Neural progenitor cell (in vitro differentiated cells): ENCODE measurements at places on chromosomes 7 and 10.
A peak's percentile ranks its signal among the peaks of the same experiment; 100 is the strongest.

- H3K4me1 ChIP-seq, result no peaks in the 10 kb centered on the region
- H3K4me3 ChIP-seq, result no peak overlapping the region
- H3K27me3 ChIP-seq, result no peaks in the 10 kb centered on the region
Observed at GRCh38 chr7:229184-229964, 37.0 kb downstream of the FAM20C start.

DNA sequence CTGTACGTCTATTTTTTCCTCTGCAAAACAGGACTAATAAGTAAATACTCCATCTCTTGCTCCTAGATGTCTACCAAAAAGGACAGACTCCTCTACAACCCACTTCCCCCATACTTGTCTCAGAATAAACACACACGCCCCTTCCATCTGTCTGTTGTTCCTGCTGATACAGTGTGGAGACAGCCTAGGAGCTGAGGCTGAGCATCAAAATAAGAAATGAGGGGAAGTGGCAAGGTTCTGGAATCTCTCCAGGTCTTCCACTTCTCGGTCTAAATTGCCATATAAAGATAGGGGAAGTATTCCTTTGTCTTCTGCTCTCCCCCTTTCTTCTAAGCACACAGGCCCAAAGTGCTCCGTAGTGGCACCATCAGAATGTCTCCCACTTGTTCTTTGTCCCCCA is 30.8 kb upstream of the VSIR start:
- no peak overlapping the region for H3K4me3 ChIP-seq
- peaks cover 25% of the 10 kb centered on the region for H3K27me3 ChIP-seq
- H3K27ac ChIP-seq, result no peak overlapping the region
- no peaks in the 10 kb centered on the region for H3K4me1 ChIP-seq
- H3K36me3 ChIP-seq, result no peaks in the 10 kb centered on the region
- DNase-seq, result no peak

DNA sequence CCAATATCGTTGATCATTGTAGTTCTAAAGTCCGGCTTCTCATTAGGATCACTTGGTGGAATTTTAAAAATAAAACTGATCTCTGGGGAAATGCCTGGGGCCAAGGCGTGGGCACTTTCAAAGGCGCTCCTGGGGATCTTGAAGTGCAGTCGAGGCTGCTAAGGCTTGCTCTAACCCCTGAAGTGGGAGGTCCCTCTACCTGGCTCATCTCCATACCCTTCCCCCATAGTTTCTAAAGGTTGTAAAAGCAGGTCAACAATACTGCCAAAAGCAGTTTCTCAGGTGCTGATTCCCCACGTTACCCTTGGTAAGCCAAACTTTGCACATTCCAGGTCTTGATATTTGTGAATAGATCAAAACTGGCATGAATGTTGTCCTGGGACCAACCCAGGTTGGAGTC is 79.0 kb upstream of the SP8 start:
- H3K36me3 ChIP-seq, result no peaks in the 10 kb centered on the region
- H3K4me3 ChIP-seq, result no peak overlapping the region
- DNase-seq, result no peak

DNA sequence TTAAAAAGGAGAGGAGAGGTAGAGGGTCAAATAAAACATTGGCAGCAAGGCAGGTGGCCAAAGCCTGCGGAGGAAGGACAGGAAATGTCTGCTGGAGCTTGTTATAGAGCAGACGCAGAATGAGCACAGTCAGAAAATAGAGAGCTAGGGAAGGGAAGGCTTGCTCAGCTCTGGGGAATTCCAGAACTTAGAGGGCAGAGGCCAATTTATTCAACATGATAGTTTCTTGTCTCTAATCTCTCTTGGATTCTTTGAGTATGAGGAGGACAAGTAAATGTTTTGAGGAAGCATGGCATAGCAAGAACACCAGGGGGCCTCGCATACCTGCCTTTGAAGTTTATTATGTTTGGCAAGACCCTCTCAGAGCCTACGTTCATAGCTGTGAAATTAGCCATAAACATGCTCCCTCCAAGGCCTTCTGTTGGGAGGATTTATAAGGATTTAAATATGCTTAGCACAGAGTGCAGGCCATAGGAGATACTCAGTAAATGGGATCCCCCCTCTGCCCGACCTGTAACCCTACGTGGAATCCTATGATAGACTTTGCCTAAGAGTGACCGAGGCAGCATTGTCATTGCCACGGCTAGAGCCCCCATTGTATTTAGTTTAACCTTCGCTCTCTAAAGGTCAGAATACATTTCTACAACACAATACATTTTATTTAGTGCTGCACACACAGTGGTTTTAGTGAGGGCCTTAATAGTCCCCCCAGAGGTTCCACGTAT is 293.9 kb downstream of the CCDC3 start:
- H3K36me3 ChIP-seq, result no peaks in the 10 kb centered on the region
- no peak overlapping the region for H3K27ac ChIP-seq
- H3K27me3 ChIP-seq, result no peaks in the 10 kb centered on the region
- H3K4me1 ChIP-seq, result no peaks in the 10 kb centered on the region
- H3K4me3 ChIP-seq, result no peak overlapping the region

DNA sequence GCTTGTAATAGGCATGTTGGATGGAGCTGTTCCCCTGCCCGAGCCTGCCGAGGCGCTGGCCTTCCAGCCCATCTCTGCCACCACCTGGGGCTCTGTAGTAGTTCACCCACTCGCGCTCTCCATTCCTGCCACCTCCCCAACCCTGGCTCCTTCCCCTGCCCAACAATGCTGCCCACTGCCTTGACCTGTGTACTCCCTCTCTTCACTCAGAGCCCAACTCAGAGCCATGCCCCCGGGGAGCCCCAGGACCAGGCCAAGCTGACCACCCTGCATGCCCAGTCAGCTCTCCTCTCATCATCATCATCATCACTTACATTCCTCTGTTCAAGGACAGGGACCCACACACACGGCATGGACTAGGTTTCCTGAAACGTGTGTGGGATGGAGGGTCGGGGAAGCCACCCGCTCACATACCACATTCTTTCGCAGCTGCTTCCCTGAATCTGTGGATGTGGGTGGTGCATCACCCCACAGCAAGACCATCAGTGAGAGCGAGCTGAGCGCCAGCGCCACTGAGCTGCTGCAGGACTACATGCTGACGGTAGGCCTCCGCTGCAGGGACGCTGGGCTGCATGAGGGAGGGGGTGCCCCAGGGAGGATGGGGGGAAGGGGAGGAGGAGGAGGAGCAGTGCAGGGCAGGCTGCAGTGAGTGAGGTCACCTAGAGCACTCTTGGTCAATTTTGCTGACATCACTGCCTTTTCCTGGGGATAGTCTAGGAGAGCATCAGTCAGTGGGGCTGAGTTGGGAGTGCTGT is 15.6 kb downstream of the NACAD start:
- H3K27me3 ChIP-seq, result no peaks in the 10 kb centered on the region
- no peak overlapping the region for H3K27ac ChIP-seq
- H3K4me1 ChIP-seq, result no peaks in the 10 kb centered on the region
- DNase-seq, result no peak
- H3K4me3 ChIP-seq, result no peak overlapping the region

- H3K4me3 ChIP-seq, result no peak overlapping the region
- DNase-seq, result no peak
- no peaks in the 10 kb centered on the region for H3K4me1 ChIP-seq
- no peaks in the 10 kb centered on the region for H3K36me3 ChIP-seq
Observed at GRCh38 chr10:62705789-62706188, 98.7 kb upstream of the ADO start.

- no peaks in the 10 kb centered on the region for H3K36me3 ChIP-seq
- no peaks in the 10 kb centered on the region for H3K4me1 ChIP-seq
- H3K4me3 ChIP-seq, result no peak overlapping the region
- no peaks in the 10 kb centered on the region for H3K27me3 ChIP-seq
Observed at GRCh38 chr7:130695840-130696239, 9.5 kb upstream of the TSGA13 start.

GRCh38 chr7:51026341-51026740 is 243.6 kb upstream of the GRB10 start:
- no peaks in the 10 kb centered on the region for H3K36me3 ChIP-seq
- H3K4me1 ChIP-seq, result no peaks in the 10 kb centered on the region
- no peaks in the 10 kb centered on the region for H3K27me3 ChIP-seq
- DNase-seq, result no peak

DNA sequence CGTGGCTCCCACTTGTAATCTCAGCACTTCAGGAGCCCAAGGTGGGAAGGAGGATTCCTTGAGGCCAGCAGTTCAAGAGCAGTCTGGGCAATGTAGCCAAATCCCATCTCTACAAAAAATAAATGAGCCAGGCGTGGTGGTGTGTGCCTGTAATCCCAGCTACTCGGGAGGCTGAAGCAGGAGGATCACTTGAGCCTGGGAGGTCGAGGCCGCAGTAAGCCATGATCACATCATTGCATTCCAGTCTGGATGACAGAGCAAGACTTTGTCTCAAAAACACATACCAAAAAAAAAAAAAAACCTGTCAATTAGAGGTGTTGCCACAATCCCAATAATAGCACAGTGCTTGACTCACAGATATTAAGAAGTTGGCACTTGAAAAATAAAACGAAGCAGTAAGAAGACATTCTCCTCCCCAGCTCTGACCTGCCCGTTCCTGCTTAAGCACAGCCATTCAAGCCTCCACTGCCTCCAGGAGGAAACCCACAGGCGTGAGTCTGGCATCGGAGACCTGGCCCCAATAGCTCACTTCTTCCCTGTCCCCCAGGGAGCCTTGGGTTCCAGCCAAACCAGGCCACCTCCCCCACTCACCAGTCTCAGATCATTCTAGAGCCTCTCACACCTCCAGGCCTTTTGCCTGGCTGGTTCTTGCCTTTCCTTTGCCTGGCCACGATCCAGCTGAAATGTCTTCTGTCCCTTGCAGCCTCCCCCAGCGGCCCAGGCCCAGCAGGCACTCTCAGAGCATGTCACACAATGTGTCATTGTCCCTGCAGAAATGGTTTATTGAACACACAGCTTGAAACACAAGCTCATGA is 45.3 kb upstream of the GTF2I start:
- H3K4me1 ChIP-seq, result peaks cover 10% of the 10 kb centered on the region
- no peaks in the 10 kb centered on the region for H3K27me3 ChIP-seq
- peak; percentile 18 for DNase-seq
- no peak overlapping the region for H3K4me3 ChIP-seq
- H3K36me3 ChIP-seq, result no peaks in the 10 kb centered on the region

DNA sequence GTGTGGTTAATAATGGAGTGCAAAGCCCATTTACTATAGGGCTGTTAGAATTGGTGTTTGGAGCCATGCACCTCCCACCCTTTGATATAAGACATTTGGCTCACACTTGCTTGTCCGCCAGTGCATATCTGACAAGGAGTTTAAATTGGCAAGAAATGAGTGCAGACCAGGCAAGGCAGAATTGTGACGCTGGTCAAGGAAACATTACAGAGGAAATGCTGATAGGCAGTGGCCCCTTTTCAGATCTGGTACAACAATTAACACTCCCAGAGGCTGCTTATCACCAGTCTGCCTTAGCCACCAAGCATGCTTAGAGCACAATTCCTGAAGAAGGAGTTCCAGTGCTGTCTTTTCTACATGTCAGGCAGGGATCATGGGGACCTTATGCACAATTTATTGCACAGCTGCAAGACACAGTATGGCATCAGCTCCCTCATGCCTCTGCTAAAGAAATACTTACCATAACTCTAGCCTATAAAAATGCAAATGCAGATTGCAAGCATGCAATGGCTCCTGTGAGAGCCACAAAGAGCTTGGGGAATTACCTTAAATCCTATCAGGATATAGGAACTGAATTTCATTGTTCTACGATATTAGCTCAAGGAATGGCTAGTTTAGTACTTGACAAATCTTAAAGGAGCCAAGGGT is 35.2 kb downstream of the OR13A1 start:
- peak; percentile 5 for DNase-seq
- H3K27me3 ChIP-seq, result no peaks in the 10 kb centered on the region
- H3K4me3 ChIP-seq, result no peak overlapping the region
- no peaks in the 10 kb centered on the region for H3K36me3 ChIP-seq
- H3K4me1 ChIP-seq, result peaks cover 27% of the 10 kb centered on the region
- no peak overlapping the region for H3K27ac ChIP-seq

DNA sequence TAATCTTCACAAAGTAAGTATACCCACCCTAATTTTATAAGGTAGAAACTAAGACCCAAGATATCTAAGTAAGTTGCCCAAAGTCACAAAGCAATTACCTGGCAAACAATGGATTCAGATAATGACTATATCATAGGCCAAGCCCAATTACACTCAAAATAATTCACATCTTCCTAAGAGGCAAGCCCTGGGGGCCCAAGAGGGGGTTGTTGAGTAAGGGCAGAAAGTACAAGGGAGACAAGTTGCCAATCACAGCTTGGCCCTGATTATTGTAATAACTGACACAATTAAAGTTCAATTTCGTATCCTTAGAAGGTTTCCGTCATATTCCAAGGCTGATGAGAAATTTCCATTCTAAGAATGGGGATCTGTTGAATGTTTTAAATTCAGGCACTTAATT is 91.4 kb downstream of the NPSR1 start:
- H3K27me3 ChIP-seq, result no peaks in the 10 kb centered on the region
- H3K4me1 ChIP-seq, result no peaks in the 10 kb centered on the region
- no peaks in the 10 kb centered on the region for H3K36me3 ChIP-seq
- H3K27ac ChIP-seq, result no peak overlapping the region
- no peak for DNase-seq

GRCh38 chr7:5234852-5235831 is 45.1 kb downstream of the WIPI2 start:
- no peaks in the 10 kb centered on the region for H3K27me3 ChIP-seq
- H3K36me3 ChIP-seq, result no peaks in the 10 kb centered on the region
- H3K4me3 ChIP-seq, result no peak overlapping the region

DNA sequence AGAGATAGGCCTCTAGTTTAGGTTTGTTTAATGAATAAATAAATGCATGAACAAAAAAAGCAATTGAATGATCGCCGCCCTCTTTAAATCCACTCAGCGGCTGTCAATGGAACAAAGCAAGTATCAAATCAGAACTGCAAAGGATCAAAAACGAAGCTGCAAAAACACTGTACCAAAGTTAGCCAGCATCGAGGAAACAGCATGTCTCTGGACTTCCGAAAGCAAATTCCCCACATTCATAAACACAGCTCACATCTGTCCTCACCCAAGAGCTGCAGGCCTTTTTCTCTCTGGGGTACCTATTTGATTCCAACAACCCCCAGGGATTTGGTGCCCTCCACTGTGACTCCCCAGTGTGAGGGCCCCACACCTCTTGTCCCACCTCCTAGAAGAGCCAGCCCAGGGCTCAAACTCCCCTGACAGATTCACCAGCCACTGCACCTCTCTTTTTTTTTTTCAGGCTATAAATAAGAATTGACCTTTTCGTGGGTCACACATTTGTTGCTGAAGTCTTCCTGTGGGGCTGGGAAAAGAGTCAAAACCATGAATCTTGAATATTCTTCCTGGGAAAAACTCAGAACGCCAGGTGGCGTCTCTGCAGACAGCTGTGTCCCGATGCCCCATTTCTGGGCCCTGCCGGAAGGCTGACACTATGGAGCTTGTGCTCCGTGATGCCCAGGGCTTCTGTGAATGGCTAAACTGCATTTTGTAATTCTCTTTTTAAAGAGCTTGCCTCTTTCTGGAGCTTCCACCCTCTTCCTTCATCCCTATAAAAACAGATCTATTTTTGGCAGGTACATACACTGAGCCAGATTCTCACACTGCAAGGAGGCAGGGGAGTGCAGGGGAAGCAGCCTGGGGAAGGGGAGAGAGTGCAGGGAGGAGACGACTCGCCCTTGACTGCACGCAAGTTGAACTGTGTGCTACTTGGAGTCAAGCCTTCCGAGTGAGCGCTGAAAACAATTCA is 51.7 kb downstream of the HSPA12A start:
- DNase-seq, result peak; percentile 72
- H3K36me3 ChIP-seq, result no peaks in the 10 kb centered on the region
- H3K27ac ChIP-seq, result no peak overlapping the region
- peaks cover 9% of the 10 kb centered on the region for H3K4me1 ChIP-seq
- H3K4me3 ChIP-seq, result no peak overlapping the region
- peaks cover 9% of the 10 kb centered on the region for H3K27me3 ChIP-seq

GRCh38 chr7:151566897-151567320 is 47.2 kb upstream of the RHEB start:
- no peaks in the 10 kb centered on the region for H3K27me3 ChIP-seq
- no peak overlapping the region for H3K27ac ChIP-seq
- no peak for DNase-seq
- no peaks in the 10 kb centered on the region for H3K36me3 ChIP-seq
- H3K4me3 ChIP-seq, result no peak overlapping the region
